Gastroesophageal sphincter (tissue), 4 donors: ENCODE measurements at places on chromosomes 7 and 10. TPM values are rescaled to one million over a fixed set of nuclear protein-coding genes. Genes with fewer than 3 reads are reported as not detected.

DNA sequence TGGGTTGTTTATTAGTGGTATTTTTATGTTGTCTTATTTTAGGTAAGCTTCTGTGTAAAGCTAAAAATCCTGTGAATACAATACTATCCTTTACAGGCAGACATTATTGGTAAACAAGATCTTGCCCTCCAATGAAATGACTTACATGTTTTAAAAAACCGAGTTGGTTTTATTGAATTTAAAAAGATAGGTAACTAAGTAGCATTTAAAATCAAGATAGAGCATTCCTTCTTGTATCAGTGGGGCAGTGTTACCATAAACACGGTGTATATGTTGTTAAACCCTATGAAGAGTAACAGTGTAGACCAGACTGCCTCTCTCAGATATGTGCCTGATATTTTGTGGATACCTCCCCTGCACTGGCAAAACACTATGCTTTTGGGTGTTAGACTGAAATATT, 81.0 kb downstream of the SNX10 start:
- ATAC-seq = no peak

The TAS2R41 gene
- not detected for total RNA-seq

DNA sequence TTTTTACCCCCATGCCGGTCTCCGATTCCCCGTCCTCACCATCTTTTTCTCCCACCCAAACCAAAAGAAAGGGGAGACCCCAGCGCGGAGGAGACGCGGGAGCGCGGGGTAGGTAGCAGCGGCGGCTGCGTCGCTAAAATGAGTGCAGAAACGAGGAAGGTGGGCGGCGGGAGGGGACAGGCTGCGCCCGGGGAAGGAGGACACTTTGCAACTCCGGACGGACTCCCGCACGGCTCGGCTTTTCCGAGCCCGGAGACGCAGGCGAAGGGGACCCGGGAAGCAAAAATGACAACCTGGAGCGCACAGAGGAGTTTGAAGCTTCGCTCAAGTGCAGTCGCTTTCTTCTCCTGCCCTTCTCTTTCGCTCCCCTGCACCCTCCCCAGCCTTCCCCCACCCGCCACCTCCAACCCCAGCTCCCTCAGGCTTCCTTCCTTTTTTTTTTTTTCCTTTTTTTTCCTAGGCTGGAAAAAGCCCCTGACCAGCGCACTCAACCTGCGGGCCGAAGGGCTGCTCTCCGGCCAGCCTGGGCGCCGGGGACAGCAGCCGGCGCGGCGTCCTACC, 453 bp downstream of the SFMBT2 start:
- ATAC-seq = no peak

The TEX36 gene
- not detected for total RNA-seq

The HTR5A gene
- total RNA-seq = not detected

GRCh38 chr7:141335164-141335563, 216.0 kb upstream of the AGK start:
- ATAC-seq = no peak

GRCh38 chr7:27187475-27188385, 2.7 kb upstream of the HOXA11 start:
- ATAC-seq = no peak

DNA sequence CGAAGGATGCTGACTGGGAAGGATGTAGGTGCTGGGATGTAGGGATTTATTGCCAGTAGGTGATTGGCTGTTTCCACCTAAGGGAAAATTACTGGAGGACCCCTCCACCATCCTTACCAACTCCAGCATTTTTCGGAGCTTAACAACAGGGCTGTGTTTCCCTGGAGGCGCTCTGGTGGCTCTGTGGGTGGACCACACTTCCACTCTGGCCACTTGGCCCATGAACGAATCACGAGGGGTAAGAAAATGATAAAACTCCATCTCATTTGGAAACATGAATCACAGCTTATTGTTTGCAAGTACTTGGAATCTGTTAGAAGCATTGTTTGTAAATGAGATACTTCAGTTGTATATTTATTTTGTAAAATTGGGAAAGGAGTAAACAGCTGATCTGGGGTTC, 3.0 kb downstream of the DOCK1 start:
- ATAC-seq = no peak

The INA gene
- 1.8 TPM for total RNA-seq

DNA sequence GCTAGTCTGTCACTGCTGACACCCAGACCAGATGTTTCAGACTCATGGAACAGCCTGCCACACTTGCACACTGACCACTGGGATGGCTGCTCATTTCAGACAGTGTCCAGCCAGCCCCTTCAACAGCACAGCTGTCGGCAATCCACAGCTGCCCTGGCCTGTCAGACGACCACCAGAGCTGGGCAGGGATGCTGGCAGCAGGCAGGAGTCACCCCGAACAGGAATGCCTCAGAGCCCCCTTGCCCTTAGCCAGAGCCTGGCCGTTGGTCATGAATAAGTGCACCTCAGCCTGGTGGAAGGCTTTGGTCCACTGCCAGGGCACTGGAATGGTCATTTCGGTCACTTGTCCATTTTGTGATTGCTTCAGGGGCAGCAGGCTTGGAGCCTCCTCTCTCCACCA, 149.6 kb upstream of the TCERG1L start:
- ATAC-seq = no peak

GRCh38 chr10:102795453-102796406, 41.5 kb downstream of the CYP17A1 start:
- no peak for ATAC-seq

- no peak for ATAC-seq
These were observed 272.0 kb upstream of the GNAI1 start for GRCh38 chr7:79862447-79863210.

The ITIH5 gene
- total RNA-seq = 39.1 TPM

The IFIT2 gene
- total RNA-seq = 3.2 TPM

The STEAP2 gene
- 21.4 TPM for total RNA-seq

The CCL26 gene
- total RNA-seq = 0.67 TPM

The ZNF853 gene
- total RNA-seq = 19.1 TPM

- ATAC-seq = no peak
These were observed 78.6 kb downstream of the MAD1L1 start for GRCh38 chr7:2154121-2154520.

GRCh38 chr10:71483885-71484751, 87.4 kb downstream of the CDH23 start:
- ATAC-seq = no peak

- ATAC-seq = peak; percentile 80
These were observed 113.2 kb upstream of the DGKB start for GRCh38 chr7:15015545-15016314.

GRCh38 chr7:108086546-108086945, 43.6 kb downstream of the LAMB4 start:
- ATAC-seq = no peak

- ATAC-seq = no peak
These were observed 4.0 kb downstream of the ITGA8 start for GRCh38 chr10:15715619-15716227.

GRCh38 chr7:28166982-28167715, 13.4 kb downstream of the JAZF1 start:
- ATAC-seq = no peak
